ENCODE measurements at places on chromosomes 12 and 14. TPM values are rescaled to one million over a fixed set of nuclear protein-coding genes. Genes with fewer than 3 reads are reported as not detected.

TROAP gene
- 45.4 TPM for total RNA-seq

CPNE6 gene
- not detected for total RNA-seq

GRCh38 chr14:64649383-64649998 lies 54.7 kb upstream of the PLEKHG3 start:
- DNase-seq: peak; percentile 51

DNA sequence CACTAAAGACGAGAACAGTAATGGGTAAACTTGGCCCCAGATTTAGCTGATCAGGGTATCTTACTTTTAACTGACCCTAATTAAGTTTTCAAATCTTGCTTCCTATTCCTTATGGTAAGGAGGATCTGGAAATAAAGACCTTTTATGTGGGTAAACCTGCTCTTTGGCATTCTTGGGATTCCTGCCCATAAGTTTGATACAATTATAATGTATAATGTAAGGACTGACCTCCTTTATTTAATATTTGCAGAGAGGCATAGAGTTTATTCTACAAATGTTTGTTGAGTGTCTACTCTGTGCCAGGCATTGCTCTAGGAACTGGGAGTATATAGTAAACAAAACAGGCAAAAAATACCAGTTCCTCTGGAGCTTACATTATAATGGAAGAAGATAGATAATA lies 4.4 kb upstream of the PRDM4 start:
- no peak for DNase-seq

- DNase-seq: no peak
These were observed 88.5 kb downstream of the KCNC2 start for GRCh38 chr12:75121036-75121705.

DNA sequence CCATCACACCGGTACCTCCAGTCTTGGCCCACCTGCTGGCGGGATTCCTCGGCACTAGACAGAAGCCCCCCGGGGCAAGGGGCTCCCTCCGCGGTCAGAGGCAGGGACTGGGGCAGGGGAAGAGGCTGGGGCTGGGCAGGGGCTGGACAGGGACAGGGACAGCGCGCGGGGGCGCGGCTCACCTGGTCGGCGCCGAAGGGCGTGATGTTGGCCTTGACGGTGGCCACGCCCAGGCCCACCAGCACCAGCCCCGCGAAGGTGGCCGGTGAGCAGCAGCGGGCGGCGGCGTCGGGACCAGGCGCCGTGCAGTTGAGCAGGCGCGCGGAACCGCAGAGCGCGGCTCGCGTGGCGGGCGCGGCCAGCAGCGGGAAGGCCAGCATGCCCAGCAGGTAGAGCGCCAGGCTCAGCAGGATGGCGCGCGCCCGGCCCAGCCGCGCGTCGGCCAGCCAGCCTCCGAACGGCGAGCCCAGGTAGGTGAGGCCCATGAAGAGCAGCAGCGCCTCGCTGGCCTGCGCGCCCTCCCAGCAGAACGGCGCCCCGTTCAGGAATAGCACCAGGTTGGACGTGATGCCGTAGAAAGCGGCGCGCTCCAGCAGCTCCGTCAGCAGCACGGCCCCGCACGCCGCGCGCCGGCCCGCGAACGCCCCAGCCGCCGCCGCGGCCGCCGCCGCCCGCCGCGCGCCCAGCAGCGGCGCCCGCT lies 392 bp downstream of the SLC15A4 start:
- DNase-seq: no peak

GUCY2C gene
- total RNA-seq: not detected

GRCh38 chr12:110373962-110374611 lies 29.4 kb downstream of the ANAPC7 start:
- no peak for DNase-seq

XRCC3 gene
- total RNA-seq: 32.5 TPM

PPP4R4 gene
- 1.7 TPM for total RNA-seq

DNA sequence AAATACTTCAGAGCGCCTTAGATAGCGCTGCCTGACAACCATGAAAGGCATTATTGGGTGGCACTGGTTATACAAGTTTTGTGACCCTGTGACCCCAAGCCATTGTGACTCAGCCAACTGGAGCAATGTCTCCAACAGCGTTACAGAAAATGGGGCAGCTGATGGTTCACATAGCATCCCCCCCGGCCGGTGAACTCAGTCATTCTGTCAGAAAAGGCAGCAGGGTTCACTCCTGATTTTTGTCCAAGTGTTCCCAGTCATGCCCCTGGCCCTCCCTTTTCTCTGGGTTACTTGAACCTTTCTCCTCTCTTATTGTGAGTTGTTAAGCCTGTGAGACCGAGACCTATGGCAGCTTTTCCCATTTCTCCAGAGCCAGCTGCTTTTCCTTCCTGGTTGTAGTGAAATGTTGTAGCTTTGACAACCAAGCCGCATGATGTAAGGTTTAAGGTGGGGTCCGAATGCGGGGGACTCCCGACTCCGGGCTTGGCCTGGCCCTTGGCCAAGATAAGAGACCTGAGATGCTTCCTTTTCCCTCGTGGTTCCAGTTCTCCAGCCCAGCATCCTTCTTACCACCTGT lies 22.0 kb downstream of the CD9 start:
- no peak for DNase-seq

- DNase-seq: no peak
These were observed 25.8 kb upstream of the RAB35 start for GRCh38 chr12:120142231-120142877.

NR1H4 gene
- not detected for total RNA-seq

DNA sequence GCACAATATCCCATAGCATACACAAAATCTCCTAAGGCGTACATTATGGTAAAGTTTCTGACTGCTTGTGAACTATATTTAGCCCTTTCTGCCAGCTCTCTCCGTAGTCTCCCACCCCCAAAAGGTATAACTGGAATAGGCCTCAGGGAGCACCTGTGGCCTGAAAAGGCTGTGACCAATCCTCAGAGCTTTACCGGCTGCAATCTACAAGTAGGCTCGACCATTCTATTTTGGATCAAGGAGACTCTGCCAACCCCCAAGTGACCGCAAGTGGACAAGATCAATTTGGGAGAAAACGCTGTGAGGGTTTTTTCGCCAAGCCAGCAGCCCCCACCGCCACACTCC lies 1.2 kb downstream of the PPTC7 start:
- DNase-seq: no peak

PLEKHA5 gene
- total RNA-seq: 19.9 TPM

DNA sequence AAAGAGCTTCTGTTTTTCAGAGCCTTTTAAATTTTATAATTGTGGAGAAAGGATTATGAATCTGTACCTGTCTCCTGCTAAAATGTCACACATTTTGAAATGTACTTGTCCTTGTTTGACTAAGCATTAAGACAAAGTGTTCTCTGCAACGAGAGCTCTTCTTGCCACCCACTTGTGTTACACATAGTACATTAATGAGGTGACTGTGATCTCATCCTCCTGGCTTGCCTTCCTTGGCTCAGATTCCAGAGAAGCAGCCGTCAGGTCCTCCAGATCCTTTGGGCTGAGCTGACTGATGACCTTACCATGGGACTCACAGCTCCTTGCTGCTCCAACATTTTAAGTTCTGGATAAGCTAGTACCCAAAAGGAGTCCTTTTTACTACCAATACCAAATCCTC lies 81.4 kb downstream of the BBS10 start:
- DNase-seq: peak; percentile 73

DNA sequence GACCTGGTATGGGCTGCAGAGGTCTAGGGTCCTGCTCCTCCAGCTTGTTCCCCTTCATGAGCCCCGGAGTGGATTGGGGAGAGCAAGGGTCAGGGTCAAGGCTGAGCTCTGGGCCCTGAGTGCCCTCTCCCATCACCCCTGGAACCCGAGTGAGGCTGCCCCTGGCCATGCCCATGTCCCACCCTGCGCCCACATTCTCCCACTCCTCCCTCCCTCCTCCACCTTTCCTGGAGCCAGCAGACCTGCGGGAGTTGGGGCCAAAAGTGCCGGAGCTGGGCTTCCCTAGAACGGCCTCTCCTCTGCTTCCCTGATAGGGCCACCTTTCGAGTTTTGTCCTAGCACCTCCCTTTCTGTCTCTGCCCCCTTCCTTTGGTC lies 590 bp downstream of the SCNN1A start:
- no peak for DNase-seq

DNA sequence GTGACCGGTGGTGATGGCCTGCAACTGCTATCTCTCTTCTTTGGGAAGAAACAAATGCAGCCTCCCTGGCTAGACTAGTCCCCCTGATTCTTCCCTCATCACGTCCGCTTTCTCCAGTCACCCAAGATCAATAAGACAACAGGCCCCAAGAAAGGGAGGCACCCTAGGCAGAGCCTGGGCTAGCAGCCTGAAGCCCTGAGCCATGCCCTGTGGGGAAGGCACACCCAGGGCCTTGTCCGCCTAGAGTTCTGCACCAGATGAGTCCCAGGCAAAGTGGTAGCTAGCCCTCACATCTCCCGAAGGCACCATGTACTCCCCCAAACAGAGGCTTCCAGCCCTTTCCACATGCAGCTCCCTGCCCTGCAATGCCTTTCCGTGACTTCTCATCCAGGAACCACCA lies 35.1 kb downstream of the CAMKK2 start:
- DNase-seq: no peak

AKT1 gene
- total RNA-seq: 162 TPM

DNA sequence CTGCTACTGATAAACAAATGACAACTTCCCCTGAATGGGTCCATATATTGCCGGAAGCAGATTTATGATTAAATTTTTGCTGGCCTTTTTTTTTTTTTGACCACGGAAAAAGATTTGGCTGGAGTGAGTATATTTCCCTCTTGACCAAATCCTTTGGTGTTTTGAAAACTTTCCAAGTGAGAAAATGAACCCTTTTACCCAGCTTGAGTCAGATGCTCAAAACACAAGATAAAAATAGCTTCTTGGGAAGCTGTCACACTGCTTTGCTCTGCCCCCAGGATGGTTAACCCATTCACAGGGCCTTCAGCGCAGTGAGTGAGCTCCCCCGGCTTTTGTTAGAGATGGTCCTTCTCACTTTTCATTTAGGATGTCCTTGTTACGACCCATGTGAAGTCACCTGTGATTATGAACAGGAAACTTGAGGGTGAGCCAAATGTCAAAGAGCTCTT lies 224.3 kb downstream of the PELI2 start:
- no peak for DNase-seq

DNA sequence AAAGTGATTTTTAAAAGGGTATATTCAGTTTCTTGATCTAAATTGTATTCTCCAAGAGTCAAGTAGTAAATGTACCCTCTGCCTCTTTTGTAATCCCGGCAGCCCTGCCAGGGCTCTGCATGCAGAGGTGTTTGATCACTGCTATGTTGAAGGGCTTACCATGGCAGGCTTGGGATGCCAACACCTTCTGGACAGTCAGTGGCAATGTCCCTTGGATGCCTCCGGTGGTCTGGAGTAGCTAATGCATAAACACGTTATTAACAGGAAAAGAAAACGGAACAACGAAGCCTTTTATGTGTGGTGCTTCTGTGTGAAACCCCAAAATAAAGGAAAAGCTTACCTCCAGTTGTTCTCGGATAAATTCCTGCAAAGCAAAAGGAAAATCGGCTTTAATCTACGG lies 19.9 kb downstream of the EIF2B2 start:
- no peak for DNase-seq

Data from epithelial cell of proximal tubule (primary cell).